HCT116 (cell line): ENCODE measurements at places on chromosomes 2 and 18.

- no peak for DNase-seq
Measured at GRCh38 chr2:101473591-101473910, 1.4 kb downstream of the RFX8 start.

- DNase-seq, result no peak
Measured at GRCh38 chr2:25230198-25230947, 62.0 kb upstream of the POMC start.

- no peak for DNase-seq
Measured at GRCh38 chr2:119317554-119317953, 49.1 kb downstream of the C2orf76 start.

DNA sequence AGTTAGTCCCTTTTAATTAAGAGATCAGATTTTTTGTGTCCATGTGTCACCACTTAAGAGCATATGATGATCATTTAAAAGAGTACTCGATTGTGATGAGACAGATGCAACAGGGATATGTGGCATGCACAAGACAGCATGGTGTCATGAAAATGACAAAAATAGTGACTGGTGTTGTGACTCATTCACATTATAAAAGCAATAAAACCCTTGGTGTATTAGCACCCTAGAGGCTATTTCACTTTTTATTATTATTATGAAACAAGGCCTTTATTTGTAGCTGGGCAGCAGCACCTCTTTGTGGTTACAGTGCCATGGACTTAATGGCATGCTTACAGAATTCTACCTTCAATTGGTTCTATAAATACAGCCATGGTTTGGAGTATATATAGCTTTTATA is 1296.0 kb upstream of the ZEB2 start:
- no peak for DNase-seq

DNA sequence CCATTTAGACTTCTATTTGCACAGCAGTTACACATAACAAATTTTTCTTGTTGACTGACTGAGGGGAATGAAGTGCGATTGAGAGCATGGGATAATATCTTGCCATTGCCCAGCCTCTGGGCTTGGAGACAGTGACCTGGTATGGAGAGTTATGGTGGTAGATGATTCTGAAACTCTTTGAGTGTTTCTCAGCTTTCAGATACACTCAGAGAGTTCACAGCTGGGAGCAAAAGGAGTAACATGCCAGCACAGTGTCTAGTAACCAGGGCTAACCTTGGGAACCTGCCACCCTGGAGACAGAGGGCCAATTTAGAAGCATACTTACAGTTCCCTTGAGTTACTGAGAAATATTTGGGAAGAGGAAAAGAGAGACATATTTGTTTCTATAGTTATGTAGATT is 1099.3 kb upstream of the CELF4 start:
- no peak for DNase-seq

DNA sequence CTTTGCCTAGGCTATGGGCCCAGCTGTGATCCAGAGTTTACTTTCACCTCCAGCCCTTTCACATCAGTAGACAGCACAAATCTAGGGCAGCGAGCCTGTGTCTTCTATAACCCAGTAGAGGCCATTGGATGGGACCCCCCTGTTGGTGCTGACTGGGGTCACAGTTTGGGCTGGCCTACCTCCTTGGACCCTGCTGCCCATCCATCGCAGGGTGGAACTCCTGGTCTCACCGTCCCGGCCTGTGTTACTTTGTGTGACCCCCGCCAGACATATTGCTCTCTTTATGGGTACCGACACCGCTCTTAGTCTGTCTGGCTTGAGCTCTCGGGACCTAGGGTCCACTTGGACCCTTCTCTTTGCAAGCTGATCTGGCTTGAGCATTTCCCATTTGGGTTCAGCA is 157.4 kb downstream of the CTIF start:
- no peak for DNase-seq

DNA sequence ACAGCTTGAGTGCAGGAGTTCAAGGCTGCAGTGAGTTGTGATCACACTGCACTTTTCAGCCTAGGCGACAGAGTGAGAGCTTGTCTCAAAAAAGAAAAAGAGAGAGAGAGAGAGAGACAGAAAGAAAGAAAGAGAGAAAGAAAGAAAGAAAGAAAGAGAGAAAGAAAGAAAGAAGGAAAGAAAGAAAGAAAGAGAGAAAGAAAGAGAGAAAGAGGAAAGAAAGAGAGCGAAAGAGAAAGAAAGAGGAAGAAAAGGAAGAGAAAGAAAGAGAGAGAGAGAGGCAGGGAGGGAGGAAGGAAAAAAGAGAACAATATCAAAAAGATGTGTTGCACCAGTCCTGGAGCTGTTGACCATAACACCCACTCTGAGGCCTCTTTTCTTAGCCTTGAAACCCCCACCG is 89.8 kb upstream of the MBOAT2 start:
- no peak for DNase-seq

- DNase-seq, result no peak
Measured at GRCh38 chr2:134611316-134611715, 107.5 kb downstream of the TMEM163 start.

GRCh38 chr18:58990720-58991119 is 126.0 kb downstream of the ZNF532 start:
- no peak for DNase-seq

DNA sequence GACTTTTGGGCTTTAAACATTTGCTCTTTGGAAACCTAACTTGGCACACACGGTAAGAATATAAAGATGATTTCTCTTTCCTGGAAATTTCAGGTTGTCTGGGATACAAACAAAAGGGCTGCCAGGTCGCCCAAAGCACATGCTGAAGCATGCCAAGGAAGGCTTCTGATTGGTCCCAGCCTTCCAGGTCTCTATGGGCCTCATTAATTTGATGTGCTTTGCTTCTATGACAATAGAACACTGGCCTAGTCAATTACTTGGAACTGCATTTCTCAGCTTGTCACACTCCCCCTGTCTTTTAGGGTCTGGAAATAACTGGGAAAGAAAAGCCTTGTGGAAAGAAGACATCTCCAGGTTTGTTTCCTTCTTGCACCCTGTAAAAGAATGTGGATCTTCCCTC is 228.9 kb downstream of the ADCYAP1 start:
- no peak for DNase-seq

DNA sequence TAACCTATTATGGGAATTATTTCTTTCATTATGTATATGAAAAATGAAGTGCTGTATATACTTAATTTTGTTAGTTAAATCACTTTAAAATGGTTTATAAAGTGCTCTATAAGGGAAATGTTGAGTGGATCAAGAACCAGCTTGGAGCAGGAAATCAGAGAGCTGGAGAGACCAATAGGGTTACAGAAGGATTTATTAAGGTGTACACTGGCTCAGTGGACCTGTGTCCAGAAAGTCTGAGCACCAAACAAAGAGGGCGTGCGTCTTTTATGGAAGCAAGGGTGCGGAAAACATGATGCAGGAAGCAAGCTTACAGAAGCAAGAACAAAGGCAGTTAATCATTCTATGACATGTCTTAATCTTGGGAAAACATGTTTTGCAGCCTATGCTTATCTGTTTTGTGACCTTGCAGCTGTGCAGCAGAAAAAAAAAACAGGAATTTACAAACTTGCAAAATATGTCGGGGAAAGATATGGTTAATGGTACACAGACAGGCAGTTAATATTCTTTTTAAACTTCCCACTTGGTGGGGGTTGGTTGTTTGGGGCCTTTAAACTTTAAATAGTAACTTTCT is 65.2 kb upstream of the SLC35G4 start:
- DNase-seq, result no peak

DNA sequence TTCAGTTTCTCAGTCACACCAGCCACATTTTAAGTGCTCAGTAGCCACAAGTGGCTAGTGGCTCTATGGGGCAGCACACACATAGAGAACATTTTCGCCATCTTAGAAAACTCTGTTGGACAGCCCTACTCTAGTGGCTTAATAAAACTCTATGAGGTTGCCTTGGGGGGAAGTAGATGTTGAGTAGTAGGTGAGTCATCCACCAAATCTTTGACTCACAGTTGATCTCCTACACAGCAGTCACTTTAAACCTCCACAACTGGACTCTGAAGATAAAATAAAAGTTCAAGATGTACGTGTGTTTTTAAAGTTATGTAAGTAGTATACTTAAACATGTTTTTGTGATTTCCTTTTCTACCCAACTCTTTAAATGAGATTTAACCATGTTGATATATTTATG is 379.0 kb downstream of the SETBP1 start:
- DNase-seq, result no peak

DNA sequence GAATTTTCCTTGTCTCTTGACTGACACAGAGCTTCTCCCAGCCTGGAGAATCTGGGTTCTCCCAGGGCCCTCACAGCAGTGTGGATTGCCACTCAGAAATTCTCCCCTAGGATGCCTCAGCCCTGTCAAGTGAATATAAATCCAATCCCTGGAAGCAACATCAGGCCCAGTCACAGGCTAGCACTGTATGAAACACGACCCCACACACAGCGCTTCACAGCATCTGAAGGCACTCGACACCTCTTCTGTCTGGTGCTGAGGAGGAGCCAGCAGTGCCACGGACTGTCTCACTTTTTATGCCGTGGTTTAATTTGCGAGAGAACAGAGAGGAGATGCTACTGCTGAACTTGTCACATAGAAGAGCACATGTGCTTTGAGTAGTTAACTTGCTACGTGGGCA is 164.5 kb downstream of the NAPG start:
- no peak for DNase-seq

- no peak for DNase-seq
Measured at GRCh38 chr2:207184348-207184747, 18.6 kb upstream of the KLF7 start.

GRCh38 chr2:223941579-223942277 is 3.4 kb downstream of the WDFY1 start:
- no peak for DNase-seq

DNA sequence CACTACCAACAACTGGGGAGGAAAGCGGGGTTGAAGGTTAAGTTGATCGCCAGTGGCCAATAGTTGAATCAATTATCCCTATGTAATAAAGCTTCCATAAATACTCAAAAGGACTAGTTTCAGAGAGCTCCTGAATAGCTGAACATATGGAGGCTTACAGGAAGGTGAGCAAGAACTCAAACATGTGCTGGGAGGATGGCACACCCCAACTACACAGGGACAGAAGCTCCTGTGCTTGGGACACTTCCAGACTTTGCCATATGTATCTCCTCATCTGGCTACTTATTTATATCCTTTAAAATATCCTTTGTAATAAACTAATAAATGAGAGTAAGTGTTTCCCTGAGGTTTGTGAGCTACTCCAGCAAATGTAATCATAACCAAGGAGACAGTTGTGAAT is 115.7 kb downstream of the HNMT start:
- DNase-seq, result no peak

DNA sequence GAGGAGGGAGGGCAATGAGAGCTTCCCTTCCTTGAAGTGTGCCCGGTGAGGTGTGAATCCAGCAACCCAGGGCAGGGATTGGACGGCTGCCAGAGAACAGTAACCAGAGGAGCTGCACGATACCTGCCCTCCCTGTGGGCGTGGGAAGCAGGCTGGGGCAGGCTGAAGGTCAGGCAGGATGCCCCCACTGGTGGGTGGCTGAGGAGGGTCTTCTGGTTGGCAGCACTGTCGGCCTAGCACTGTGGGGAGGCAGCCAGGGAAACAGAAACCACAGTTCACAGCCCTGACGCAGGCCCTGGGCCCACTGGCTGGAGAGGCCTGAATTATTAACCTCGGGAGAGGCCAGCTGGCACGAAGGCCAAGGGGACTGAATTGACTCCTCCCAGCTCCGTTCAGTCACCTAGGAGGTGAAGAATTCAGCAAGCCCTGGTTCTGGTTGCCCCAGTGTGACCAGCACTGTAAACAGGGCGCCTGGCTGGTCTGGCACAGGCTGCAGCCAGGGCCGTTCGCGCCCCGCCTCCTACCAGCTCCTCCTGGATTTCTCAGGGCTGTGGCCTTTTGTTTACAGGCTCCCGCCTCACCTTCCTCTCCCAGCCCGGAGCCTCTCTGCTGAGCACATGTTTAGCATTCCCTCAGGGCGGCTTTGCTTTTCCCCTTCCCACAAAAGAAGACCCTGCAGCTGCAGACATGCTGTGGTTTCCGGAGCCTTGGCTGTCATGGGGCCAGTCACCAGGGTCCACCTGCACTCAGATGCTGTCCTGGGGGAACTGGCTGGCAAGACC is 97.8 kb downstream of the B3GNT2 start:
- no peak for DNase-seq

DNA sequence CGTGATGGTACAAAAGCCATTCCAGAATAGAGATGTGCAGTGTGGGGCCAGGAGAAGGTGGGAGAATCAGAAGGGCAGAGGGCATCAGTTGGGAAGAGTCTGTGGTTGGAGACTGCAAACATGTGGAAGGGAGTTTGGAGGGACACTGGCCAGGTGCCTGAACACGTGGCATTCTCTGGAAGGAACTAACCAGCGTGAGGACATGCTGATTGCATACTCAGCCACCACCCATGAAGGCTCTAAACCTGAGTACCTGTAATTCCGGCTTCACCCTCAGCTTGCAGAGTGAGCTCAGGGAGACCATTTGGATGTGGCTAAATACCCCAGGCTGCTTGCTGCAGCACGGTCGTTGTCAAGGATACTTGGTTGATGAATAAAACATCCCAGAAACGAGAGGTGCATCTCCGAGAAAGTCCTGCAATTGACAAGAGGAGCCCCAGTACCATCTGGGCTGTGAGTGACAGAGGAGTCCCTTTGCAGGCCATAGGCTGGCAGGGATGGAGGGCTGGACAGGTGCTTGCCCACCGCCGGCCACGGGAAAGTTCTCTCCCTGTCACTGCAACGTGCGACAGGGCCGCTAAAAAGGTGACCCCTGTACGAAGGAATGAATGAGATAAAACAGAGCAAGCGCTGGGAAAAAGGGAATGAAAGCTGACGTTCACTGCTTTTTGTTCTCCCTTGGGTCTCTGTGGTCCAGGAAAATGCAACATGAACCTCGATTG is 5.0 kb downstream of the ACKR3 start:
- no peak for DNase-seq

DNA sequence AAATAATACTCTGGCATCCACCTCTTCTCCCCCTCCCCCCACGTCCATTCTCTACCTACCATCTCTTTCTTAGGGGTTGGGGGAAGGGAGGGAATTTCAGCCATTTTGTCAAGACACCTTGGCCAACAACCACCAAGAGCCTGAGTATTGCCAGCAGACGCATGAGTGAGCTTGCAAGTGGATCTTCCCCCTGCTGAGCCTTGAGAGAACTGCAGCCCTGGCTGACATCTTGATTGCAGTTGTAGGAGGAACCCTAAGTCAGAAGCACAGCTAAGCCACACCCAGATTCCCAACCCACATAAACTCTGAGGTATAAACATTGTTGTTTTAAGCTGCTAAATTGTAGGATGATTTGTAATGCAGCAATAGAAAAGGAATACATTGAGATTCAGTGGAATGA is 165.6 kb downstream of the TMEFF2 start:
- peak; percentile 63 for DNase-seq

- no peak for DNase-seq
Measured at GRCh38 chr2:64915510-64915900, 73.7 kb upstream of the SLC1A4 start.

GRCh38 chr2:45691171-45691999 is 39.9 kb downstream of the PRKCE start:
- DNase-seq, result no peak

GRCh38 chr2:231568098-231568784 is 24.4 kb upstream of the TEX44 start:
- DNase-seq, result no peak
